Left kidney (tissue), 8 donors: ENCODE measurements at places on chromosomes 16 and 17. TPM values are rescaled to one million over a fixed set of nuclear protein-coding genes. Genes with fewer than 3 reads are reported as not detected.

Gene TMEM92
- polyA plus RNA-seq, result 2.2 TPM

GRCh38 chr16:69934751-69935150, 16.4 kb upstream of the CLEC18A start:
- DNase-seq, result no peak

GRCh38 chr17:39794249-39794970, 56.7 kb downstream of the GRB7 start:
- DNase-seq, result no peak

Gene ZNF785
- polyA plus RNA-seq, result 30.0 TPM

GRCh38 chr16:1980030-1980769, 1.1 kb downstream of the NOXO1 start:
- DNase-seq, result no peak

DNA sequence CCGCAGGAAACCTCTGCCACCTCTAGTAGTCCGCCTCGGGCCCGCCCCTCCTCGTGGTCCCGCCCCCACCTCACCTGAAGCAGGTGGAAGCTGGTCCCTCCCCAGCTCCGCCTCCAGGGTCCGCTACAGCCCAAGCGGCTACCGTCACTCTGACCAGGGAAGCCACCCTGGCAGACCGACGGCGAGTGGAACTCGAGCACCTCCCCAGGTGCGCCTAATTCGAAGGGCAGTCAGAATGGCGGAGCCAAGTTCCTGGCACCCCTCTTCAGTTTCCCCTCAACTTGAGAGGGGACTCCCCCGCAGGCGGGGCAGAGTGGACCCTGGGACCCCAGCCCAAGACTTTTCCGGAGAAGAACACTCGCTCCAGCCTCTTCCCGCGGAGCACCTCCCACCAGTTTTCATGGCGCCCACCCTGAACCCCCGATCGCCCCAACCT, 507 bp downstream of the FHOD1 start:
- no peak for DNase-seq

GRCh38 chr16:19223235-19224170, 55.5 kb downstream of the SYT17 start:
- no peak for DNase-seq

Gene CBFA2T3
- polyA plus RNA-seq, result 2.1 TPM

Gene CCL5
- 1.5 TPM for polyA plus RNA-seq

DNA sequence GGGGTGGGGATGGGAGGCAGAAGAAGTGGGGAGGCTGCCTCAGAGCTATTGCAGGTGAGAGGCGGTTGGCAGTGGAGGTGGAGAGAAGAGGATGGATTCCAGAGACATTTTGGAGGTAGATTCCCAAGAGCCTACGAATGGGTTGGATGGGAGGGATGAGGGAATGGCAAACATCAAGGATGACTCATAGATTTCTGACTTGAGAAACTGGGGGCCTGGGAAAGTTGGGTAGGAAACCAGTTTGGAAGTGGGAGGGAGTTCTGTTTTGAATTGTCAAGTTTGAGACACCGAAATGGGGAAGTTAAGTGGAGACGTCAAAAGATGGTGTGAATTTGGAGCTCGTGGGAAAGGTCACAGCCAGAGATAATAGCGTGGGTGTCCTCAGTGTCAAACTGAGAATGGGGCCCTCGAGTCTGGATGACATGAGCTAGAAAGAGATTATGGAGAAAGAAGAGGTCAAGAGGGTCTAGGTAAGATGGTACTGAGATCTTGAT, 6.2 kb upstream of the CYLD start:
- DNase-seq, result no peak

GRCh38 chr17:29157310-29157709, 22.9 kb downstream of the MYO18A start:
- DNase-seq, result no peak

DNA sequence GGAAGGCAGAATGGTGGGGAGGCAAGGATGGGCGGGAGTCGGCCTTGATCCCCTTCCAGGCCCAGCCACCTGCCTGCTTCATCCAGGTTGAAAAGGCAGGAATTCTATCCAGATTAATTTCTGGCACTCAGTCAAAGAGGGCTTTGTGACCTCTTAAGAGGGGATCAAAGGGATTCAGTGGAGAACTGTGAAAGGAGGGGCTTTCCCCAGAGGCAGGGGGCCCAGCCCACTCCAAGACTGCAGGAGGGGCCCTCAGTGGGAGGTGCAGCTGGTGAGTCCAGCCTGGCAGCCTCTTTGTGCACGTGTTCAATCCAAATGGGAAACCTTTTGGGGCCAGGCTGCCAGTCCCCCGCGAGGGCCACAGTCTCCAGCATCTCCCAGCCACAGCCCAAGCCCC, 148.5 kb upstream of the PLCG2 start:
- DNase-seq, result no peak

Gene SSTR5
- 0.27 TPM for polyA plus RNA-seq

GRCh38 chr17:74116087-74116717, 87.3 kb upstream of the RPL38 start:
- no peak for DNase-seq

GRCh38 chr17:42535155-42536047, 640 bp upstream of the NAGLU start:
- no peak for DNase-seq

DNA sequence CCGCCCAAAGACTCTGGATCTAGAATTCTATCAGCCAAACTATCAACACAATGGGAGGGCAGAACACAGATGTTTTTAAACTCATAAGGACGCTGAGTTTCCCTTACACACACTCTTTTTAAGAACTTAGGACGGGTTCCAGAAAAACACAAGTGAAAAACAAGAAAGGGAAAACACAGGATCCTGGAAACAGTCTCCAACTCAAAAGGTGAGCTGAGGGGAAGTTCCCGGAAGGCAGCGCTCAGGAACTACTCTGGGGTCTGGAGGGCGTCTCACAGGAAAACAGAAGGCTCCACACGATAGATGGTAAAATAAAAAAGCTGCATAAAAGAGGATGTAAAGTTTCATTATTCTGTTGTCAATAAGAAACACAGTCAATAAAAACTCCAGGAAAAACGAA, 80.2 kb upstream of the DOC2B start:
- DNase-seq, result no peak

GRCh38 chr17:2835780-2836179, 39.5 kb downstream of the RAP1GAP2 start:
- DNase-seq, result no peak

Gene CDH3
- polyA plus RNA-seq, result 65.2 TPM

DNA sequence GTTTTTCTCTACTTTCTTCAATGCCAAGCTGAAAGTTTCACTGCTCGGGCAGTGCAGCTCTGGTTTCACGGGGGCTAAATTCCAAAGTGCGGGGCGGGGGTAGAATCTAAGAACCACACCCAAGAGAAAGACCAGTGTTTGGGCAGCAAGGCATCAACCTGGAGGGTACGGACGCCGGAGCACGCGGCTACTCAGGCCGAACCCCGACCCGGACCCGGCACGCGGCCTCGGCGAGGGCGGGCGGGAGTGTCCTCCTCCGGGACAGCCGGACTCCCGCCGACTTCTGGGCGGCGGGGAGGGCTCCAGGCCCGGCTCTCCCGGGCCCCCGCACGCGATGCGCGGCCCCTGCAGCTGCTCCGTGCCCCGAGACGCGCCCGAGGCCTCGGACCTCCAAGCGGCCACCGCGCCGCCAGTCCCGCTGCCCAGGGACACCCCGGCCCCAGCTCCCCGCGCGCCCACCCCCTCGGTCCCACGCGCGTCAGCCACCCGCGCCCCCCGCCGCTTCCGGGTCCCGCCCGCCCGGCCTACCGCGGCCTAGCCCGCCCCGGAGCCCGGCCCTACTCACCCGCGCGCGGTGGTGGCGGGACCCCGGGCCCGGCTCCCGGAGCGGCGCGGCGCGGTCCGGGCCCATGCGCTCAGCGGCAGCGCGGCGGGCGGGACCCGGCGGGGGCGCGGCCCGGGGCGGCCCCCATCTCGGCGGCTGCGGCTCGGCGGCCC, 561 bp downstream of the AXIN1 start:
- no peak for DNase-seq

GRCh38 chr17:37671824-37672547, 28.7 kb upstream of the DDX52 start:
- DNase-seq, result no peak

DNA sequence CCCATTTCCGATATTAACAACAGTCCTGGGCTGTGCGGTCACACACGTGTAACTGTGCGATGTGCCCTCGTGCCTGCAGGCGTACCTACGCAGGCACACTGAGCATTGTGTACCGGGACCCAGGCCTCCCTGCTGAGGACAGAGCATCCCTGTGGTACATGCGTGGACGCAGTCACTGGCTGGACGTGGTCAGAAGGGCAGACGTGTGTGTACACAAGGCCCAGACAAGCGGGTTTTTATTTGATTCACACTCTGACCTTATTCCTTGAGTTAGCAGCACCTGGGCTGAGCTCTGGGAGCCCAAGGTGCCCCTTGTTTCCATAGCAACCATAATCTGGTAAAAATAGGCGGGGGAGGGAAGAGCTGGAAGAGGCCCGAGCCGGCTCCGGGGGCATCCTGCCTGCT, 19.5 kb downstream of the RAP1GAP2 start:
- no peak for DNase-seq

GRCh38 chr17:34207572-34207971, 47.5 kb upstream of the CCL2 start:
- no peak for DNase-seq

- DNase-seq, result no peak
Measured at GRCh38 chr17:6578491-6578890, 22.1 kb upstream of the PITPNM3 start.

DNA sequence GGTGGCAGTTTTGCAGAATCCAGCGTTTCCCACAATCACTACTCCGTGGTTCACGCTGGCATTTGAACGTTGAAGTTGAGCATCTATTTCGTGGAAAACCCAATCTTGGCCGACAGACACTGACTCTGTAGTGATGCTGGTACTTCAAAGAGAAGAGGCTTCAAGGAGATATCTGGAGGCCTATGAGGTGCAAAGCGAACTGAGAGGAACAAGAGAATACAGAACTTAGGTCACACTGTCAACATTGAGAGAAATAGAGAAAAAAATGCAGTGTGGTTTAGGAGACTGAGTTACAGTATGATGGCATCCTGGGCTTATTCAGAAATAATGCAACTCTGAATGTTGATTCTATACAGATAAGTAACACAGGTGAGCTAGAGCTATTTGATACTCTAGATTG, 16.0 kb downstream of the CCL16 start:
- DNase-seq, result no peak

Gene TBC1D3G
- polyA plus RNA-seq, result not detected

- peak; percentile 42 for DNase-seq
Measured at GRCh38 chr16:67967183-67967957, 1.1 kb downstream of the SLC12A4 start.

Gene CPHXL2
- polyA plus RNA-seq, result 0.40 TPM

- no peak for DNase-seq
Measured at GRCh38 chr16:89150090-89150835, 21.3 kb upstream of the CDH15 start.

Gene PRSS8
- polyA plus RNA-seq, result 54.4 TPM

Gene SNX20
- polyA plus RNA-seq, result 0.38 TPM

Gene NEUROD2
- polyA plus RNA-seq, result 0.08 TPM

GRCh38 chr17:48237456-48237855, 129.9 kb downstream of the SNX11 start:
- no peak for DNase-seq

- DNase-seq, result no peak
Measured at GRCh38 chr17:39662551-39663339, 2.4 kb upstream of the TCAP start.

- no peak for DNase-seq
Measured at GRCh38 chr17:16880843-16881230, 91.1 kb downstream of the TNFRSF13B start.

- no peak for DNase-seq
Measured at GRCh38 chr17:82021900-82022309, 773 bp downstream of the CENPX start.

Gene ZP2
- polyA plus RNA-seq, result 0.08 TPM

Gene RAB26
- polyA plus RNA-seq, result 2.1 TPM

Gene RCVRN
- not detected for polyA plus RNA-seq

Gene OR1D5
- not detected for polyA plus RNA-seq

DNA sequence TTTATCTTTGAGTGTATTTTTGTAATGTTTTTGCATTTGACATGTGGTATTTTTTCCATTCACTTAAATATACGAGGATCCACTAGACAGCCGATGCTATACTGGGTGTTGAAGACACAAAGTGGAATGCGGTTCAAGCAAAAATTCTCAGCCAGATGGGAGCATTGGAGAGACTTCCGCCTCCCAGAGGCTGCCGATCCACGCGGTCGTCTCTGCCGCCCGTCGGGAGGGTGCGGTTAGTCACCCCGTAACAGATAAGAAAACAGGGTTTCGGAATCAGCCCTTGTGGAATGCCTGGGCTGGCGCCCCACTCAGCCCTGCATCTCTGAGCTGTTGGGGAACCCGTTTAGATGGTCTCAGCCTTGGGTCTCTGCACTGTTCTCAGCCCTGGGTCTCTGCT, 7.3 kb downstream of the GSE1 start:
- DNase-seq, result no peak

Gene AOC3
- polyA plus RNA-seq, result 4.9 TPM

Gene KRT39
- polyA plus RNA-seq, result not detected

GRCh38 chr16:2769675-2770056, 7.4 kb downstream of the ELOB start:
- no peak for DNase-seq

- DNase-seq, result no peak
Measured at GRCh38 chr17:50638606-50638965, 3.9 kb downstream of the ABCC3 start.

DNA sequence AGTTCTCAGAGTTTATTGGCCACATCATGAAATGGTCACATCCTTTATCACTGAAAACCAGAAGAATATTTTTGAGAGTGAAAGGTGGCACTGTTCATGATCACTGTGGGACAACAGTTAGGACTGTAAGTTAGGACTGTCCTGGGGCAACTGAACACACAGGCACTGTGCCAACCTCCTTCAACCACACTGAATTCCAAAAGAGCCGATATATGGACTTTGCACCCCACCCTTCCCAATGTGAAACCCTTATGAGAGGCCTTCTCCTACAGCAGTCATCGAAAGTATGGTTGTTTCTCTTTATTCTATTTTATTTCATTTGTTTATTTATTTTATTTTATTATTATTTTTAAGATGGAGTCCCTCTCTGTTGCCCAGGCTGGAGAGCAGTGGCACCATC, 353.5 kb downstream of the TOX3 start:
- no peak for DNase-seq

Gene GNGT2
- 1.1 TPM for polyA plus RNA-seq
